ENCODE measurements at places on chromosomes 16 and 17. TPM values are rescaled to one million over a fixed set of nuclear protein-coding genes. Genes with fewer than 3 reads are reported as not detected.

DNA sequence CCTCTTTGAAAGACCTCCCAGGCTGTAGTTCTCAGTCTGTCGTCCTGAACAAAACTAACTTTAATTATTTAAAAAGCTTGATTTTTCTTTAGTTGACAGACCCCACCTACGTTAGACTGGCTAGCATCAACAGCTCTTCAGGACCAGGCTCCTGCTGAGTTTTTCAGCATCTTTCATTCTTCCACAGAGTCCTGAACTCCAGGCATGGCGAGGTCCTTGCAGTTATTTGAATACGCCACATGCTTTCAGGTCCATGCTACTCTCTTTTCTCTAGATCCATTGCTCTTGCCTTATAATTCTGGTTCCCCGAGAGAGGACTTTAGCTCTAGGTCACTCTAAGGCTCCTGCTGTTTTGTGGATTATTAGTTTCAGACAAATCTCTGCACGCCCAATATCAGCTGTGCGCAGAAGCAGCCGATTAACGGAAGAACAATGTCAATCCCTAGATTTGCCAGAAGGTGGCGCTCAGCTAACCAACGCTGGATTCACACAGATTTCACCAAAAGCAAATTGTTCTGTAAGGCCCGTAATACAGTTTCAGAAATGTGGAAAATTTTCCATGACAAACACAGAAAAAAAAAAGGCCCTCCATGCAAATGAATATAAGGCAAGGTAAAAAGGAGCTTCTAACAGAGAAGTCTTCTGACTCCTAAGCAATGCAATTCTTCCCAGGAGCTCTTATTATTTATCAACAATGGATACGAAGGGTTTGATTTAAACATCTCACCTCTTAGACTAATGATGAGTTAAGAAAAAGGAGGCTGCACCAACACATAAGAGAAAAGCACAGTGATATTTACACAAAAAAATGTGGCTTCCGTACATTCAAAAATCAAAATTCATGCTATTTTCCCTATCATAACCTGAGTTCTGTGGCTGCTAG is 33.5 kb upstream of the BCO1 start:
- DNase-seq = no peak

DNA sequence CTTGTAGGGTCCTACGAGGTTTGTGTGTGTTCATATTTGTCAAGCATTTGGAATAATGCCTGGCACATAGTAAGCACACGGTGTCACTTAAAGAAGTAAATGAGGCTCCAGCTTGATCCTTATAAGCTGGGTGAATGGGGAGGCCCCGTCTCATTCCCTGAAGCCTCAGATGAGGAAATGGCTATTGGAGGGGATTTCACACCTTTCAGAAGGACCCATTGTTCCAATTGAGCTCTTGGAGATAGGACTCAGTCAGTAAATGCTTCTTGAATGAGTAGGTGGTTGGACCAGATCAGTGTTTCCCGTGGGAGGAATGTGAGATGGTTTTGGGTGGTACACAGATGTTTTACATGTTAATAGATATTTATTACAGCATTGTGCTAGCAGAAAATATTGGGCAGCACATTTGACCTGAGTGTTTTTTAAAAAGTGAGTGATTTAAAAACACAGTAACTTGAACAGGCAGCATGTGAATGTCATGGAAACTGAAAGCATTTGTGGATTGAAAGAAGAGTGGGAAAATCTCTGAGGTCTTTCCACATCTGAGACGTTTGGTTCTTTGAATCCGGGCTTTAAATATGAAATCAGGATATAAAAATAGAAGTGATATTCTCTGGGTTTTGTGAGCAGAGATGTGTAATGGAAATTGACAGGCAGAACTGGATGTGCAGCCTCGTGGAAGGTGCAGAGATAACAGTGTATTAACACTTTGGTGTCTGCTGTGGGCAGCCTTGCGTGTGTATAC is 36.4 kb upstream of the ARHGAP17 start:
- no peak for DNase-seq

GRCh38 chr17:80292521-80292971 is 31.9 kb downstream of the RNF213 start:
- no peak for DNase-seq

GRCh38 chr16:23148513-23149266 is 562 bp downstream of the USP31 start:
- DNase-seq = peak; percentile 91

DNA sequence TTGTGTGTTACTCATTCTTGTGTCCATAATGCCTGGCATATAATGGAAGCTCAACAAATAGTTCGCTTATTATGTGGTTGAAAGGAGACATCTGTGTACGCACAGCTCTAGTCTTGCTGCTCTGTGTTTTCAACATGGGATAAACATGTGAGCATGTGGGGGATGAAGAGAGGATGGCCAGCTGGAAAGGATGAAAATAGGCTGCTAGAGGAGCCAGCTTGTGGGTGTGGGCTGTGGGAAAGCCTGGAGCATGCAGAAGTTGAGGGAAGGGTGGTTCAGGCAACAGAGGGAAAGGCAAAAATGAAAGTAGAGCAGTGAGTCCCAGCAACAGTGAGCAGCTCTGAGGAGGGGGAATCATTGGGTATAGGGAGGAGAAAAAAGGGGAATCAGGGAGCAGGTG is 324.6 kb upstream of the CDH11 start:
- DNase-seq = no peak

DNA sequence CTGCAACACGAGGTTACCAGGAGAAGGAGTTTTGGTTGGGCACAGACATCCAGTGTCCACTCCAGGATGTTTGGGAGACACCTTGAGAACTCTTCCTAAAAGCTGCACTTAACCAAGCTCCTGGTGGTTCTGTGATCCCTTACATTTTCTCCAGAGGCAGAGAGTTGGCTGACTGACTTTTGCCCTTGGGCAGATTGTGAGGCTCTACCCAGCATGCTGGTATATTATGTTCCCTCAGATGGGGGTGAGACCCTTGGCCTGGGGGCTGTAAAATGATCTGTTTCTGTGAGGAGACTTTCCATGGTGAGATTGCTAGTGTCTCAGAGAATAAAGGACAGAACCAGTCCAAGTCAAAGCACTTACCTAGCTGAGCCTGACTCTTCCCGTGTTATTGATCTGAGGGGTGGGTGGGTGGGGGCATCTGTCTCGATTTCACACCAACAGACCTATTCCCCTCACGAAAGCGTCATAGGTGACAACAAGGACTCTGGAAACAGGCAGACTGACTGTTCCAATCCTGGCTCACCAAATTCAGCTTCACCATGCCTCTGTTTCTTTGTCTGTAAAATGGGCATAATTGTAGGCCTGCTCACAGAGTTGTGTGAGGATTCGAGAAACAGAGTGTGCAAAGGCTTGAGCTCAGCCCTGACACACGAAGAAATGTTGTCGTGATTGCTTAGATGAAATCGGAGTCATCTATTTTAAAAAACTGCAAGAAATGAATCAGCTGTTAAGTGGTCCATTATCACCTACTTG is 12.2 kb downstream of the USB1 start:
- no peak for DNase-seq

The SLC6A2 gene
- not detected for total RNA-seq

DNA sequence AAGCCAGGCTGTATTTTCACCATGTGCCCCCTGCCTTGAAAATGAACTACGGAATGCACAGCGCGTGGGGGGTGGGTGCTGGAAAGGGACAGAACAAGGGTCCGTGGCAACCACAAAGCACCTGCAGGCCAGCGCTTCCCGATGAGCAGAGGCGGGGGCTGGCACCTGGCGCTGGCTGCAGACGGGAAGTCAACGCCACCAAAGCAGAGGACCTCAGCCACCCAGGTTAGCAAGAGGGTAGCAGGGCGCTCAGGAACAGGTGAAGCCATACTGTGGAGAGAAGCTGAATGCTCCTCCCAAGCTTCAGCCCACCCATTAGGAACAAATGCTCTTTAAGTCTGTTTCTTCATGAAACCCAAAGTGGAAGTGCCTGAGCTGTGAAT is 64.7 kb downstream of the KLHDC4 start:
- DNase-seq = no peak

- DNase-seq = no peak
Measured at GRCh38 chr17:9855036-9855435, 29.3 kb downstream of the GLP2R start.

- no peak for DNase-seq
Measured at GRCh38 chr17:37413875-37414519, 7.3 kb downstream of the TADA2A start.

The TP53TG3D gene
- total RNA-seq = 1.3 TPM

DNA sequence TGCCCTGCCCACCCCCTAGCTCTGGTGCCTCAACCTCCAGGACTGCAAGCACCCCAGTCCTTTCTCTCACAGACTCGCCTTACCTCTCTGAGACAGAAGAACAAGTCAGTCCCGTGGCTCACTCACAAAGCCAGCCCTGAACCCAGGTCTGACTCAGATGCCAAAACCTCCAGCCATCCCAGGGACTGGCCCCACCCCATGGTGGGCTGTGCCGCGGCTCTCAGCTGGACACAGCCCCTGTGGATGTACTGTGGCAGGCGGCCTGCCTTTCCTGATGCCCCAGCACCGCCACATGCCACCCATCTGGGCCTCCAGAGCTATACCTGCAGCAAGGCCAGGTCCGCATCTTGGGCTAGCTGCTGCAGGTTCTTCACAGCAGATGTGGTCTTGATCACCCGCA is 19.8 kb downstream of the MPG start:
- no peak for DNase-seq

The TRIM25 gene
- 89.3 TPM for total RNA-seq

GRCh38 chr17:79368521-79368920 is 242.3 kb downstream of the RBFOX3 start:
- DNase-seq = no peak

DNA sequence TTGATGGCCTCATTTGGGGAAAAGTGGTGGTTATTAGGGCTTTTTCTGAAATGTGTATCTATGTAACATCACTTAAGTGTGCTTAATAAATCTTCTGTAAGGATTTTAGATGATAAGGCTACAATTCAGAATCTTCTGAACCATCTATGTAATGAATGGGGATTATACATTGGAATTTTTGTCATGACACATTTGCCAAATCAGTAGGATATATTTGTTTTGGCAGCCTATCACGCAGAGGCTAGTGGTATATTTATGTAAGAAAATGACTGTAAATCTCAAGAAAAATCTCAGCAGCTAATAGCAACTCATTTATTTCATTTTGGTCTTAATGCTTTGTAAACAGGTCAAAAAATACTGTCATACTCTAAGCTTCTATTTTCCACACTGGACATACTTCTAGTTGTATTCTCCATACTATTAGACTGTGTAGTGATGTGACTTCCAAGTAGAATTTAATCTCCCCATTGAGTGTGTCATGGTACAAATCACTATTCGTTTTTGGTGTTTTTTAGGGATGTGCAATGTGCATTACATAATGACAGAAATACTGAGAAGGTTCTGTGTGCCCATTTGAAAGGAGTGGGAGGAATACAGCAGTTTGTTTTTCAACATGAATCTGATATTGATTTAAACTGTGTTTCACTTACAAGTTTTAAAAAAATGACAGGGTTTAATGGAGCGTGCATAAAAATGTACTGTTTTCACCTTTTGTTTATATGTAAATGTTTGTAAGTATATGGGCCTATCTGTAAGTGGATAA is 29.2 kb downstream of the CLUH start:
- no peak for DNase-seq

GRCh38 chr16:55465077-55465896 is 13.7 kb upstream of the MMP2 start:
- DNase-seq = peak; percentile 91

- DNase-seq = no peak
Measured at GRCh38 chr16:76276745-76277438, at the start of gene CNTNAP4. TSS of gene CNTNAP4 (plus strand) at chr16:76277401. CDS start at chr16:76277663, 262 bp downstream.

The THUMPD1 gene
- total RNA-seq = 40.7 TPM

The NXPH3 gene
- 6.3 TPM for total RNA-seq

The NLRC5 gene
- 44.9 TPM for total RNA-seq

GRCh38 chr17:58840820-58841612 is 85.4 kb downstream of the PPM1E start:
- no peak for DNase-seq

- DNase-seq = no peak
Measured at GRCh38 chr16:69940676-69941075, 10.5 kb upstream of the CLEC18A start.

The WNT9B gene
- 2.0 TPM for total RNA-seq

DNA sequence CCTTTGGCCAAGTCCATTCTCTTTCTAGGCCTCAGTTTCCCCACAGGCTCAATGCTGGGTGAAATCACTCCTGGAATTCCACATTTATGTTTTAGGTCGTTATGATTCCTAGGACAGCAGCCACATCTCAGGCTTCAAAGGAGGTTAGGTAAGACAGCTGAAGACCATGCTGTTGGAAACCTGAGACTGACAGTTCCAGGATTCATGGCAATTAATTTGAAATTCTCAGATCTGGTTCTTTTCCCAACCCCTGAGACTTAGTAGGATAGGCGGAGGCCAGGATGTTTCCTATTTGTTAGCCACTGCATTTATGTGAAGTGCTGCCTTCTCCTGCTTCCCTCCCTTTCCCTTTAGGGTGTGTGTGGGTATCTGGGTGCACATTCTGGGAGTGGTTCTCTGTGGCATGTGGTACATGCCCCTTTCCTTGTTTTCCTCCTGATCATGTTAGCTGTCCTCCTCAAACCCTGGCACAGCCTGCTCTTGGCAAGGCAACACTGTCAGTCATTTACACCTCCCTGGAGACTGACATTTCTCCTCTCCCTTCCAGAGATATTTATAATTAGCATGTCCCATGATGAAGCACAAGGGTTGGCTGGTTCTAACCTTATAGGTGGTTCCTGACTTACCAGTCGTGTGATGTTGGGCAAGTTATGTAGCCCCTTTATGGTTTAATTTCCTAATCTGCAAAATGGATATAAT is 91.4 kb upstream of the SALL1 start:
- no peak for DNase-seq

- DNase-seq = no peak
Measured at GRCh38 chr17:303168-303567, 49.4 kb downstream of the RPH3AL start.

DNA sequence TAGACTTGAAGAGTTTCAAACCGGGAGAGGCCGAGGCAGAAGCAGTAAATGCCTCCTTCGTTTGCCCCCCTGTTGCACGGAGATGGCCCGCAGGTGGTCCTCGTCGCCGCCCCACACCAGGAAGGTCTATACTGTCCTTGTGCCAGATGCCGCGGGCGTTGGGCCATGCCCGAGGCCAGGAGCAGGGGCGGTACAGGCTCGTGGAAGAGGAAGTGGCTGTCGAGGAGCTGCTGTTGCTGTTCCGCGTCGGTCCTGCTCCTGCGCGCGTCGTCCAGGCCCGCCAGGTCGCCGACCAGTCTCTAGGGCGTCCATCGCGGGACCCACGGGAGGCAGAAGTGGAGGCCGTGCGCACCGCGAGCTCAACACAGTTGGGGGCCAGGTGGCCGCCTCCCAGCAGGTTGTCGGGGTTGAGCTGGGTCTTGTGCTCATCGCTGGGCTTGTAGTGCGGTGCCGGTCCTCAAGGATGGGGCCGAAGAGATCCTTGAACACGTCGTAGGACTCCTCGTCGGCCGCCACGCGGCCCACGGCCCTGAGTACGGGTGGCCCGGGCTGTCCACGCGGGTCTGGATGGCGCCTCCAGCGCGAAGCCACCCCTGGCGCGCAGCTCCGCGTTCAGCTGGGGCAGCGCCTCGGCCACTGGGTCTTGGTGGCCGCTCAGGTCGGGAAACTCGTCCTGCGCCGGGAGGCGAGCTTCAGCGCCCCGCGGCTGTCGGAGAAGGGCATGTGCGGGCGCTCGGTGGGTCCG is 13.1 kb upstream of the C16orf87 start:
- peak; percentile 68 for DNase-seq

All from upper lobe of right lung (tissue), 1 donor.